ENCODE measurements at places on chromosomes 13 and 19.

DNA sequence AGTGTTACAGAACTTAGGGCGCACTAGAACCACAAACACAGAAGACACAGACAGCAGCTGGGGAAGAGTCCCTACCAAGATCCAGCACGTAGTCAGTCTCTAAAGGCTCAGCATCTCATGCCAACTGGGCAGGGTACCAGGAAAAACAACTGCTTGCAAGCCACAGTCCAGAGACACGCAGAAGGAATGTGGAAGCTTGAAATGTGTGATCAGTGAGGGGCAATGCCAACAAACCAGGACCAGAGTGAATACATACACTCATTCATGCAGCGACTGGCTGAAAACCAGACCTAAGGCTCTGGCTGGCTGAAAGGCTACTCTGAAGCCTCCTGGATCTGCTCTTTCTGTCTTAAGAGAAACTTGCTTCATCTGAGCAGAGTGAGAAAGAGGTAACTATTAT, 1484.8 kb downstream of the EFNB2 start:
- DNase-seq = no peak

DNA sequence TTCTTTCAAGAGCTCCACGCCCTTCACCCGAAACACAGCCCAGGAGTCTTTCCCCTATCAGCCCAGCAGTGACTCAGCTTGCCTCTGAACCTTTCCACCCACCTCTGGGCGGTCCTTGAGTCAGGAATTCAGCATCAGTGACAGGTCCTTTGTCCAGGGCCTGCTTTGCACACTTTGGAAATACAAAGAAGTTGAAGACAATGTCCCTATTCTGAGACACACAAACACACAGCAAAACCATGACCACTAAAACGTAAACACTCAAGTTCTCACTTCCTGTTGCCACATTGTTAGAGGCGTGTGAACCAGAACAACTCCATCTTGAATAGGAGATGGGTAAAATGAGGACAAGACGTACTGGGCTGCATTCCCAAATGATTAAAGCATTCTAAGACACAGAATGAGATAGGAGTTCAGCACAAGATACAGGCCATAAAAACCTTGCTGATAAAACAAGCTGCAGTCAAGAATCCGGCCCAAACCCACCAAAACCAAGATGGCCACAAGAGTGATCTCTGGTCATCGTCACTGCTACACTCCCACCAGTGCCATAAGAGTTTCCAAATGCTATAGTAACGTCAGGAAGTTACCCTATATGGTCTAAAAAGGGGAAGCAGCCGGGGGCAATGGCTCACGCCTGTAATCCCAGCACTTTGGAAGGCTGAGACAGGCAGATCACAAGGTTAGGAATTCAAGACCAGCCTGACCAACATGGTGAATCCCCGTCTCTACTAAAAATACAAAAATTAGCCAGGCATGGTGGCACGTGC, 49.2 kb upstream of the ATP12A start:
- no peak for DNase-seq

GRCh38 chr13:29703421-29703820, 107.9 kb upstream of the SLC7A1 start:
- no peak for DNase-seq

DNA sequence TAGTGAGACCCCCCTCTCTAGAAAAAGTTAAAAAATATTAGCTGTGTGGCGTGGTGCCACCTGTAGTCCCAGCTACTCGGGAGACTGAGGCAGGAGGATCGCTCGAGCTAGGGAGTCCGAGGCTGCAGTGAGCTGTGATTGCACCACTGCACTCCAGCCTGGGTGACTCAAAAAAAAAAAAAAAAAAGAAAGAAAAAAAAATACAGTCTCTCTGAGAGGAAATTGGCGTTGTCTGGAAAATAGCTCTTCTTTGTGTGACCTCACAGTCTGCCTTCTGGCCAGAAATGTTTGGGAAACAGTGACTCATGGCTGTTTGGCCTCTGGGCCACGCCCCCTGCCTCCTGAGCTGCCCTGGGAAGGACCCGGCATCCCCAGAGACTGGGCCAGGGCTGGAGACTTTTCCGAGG, 10.7 kb downstream of the MARCHF2 start:
- DNase-seq = peak; percentile 48

DNA sequence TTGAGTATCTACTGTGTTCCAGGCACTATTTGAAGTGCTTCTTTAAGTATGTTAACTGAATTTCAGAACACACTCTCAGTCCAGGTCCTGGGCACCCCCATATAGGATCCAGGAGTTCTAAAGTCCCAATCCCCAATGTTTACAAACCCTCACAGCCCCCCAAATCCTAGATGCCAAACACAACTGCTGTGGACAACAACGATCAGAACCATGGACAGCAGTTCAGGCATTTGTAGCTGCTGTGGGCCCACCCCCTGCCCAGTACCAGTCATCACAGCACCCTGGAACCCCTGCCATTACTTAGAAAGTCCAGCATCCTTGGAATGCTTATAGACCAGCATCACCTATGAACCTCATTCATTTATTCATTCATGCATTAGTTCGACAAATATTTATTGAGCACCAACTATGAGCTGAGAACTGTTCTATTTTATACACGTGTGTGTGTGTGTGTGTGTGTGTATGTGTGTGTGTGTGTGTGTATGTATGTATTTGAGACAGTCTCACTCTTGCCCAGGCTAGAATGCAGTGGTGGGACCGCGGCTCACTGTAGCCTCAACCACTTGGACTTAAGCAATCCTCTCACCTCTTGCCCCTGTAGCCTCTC, 19.3 kb upstream of the SDHAF1 start:
- peak; percentile 80 for DNase-seq

DNA sequence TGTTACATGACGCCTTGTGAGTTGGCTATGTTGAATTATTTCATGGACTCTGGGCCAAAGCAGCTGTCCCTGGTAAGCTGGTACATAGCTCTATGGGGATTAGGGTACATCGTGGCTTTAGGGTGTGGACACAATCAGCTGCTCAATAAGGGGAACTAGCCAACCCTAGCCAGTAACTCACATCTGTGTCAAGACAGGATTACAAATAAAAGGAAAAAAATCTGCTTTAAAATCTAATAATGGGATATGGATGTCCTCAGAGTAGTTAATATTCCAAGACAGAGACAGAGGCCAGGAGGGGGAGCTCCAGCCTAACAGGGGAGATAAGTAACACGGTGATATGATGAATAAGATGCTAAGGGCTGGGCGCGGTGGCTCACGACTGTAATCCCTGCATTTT, 21.1 kb upstream of the ZNF766 start:
- DNase-seq = peak; percentile 83

- no peak for DNase-seq
Measured at GRCh38 chr19:6480848-6481415, 655 bp downstream of the DENND1C start.

- peak; percentile 12 for DNase-seq
Measured at GRCh38 chr19:38079926-38080380, 144.1 kb downstream of the DPF1 start.

DNA sequence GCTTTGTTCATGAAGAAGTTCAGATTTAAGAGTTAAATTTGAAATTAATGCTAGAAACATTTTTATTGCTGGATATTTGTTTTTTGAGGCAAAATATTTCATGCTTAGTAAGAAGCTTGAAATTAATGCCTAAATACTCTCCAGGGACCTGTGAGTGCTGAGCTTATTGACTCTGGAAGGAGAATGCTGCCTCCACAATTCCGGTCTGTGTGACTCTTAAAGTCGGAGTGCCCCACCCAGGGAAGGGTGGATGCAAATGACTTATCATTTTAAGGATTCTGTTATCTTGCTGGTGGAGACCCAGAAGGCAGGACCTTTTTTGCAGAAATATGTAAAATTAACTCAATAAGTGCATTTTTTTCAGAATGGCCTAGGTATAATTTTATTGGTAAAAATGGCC, 143.8 kb upstream of the RXFP2 start:
- DNase-seq = no peak

DNA sequence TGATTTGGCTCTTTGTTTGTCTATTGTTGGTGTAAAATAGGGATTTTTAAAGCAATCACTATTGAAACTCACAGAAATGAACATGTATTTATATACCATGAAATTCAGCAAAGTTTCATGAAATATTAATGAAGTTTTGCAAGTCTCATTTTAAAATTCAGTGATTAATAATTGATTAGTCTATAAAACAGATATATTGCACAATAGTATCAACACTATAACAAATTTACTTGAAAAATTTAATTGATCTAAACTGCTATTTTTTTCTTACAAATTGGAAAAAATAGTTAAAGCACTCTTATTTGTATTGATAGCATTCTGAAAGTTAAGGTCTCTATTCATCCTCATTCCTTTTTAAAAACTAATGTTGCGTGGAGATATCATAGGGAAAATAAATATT, 121.0 kb upstream of the PCDH9 start:
- DNase-seq = no peak

DNA sequence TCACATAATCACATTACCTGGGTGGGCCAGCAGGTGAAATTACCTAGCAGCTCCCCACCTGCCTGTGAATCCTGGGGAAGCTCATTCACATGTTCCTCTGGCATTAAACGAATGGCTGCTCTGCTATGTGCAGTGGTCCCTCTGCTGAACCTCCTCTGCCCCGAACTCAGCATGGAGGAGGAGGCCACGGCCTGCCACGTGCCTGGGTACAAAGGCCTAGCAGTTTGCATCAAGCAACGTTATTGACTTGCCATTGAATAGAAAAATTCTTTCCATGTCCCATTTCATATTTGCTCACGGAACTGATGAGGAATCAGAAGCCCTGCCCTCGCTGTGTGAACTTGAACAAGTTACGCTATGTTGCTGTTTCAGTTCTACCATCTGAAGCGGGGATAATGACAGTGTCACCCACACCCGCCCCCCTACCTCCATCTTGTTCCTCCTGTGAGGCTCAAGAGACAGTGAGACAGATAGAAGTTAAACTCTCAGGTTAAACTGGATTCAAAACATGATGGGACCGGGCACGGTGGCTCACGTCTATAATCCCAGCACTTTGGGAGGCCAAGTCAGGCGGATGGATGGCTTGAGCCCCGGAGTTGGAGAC, 25.3 kb downstream of the SLC7A1 start:
- DNase-seq = no peak

- DNase-seq = no peak
Measured at GRCh38 chr13:113129921-113130750, 7.5 kb downstream of the F10 start.

DNA sequence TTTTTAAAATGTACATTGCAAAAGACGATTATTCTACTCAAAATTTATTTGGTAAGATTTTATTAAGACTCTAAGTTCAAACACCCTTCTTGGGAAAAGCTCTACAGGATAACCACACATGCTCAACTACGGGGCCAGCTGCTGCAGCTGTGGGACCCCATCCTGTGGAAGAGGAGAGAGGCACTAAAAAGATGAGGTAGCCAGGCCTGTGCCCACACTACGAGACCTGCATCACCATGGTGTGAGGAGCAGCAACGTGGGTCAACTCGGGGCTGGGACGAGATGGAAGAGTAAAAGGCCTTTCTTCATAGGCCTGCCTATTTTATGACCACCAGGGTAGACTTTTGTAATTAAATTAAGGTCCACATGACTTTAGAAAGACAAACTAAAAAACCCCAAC, 4.6 kb upstream of the CCNP start:
- DNase-seq = no peak

- DNase-seq = no peak
Measured at GRCh38 chr13:90562443-90562842, 785.0 kb upstream of the MIR17HG start.

DNA sequence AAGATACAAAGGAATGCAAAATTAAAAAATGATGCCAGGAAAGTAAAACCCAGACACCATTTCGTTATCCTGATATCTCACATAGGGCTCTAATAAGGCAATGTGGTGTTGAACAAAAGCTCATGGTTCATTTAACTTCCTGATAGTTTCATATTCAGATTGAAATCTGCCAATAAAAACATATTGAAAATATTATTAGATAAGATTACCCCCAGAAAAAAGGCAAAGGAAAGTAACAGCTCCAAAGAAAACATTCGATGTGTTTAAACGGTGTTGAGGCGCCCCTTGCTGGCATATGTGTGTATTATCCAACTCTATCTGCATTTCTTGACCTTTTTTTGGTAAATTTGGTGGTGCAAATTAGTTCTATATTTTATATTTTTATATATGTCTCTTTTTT, 75.9 kb downstream of the ESD start:
- peak; percentile 73 for DNase-seq

DNA sequence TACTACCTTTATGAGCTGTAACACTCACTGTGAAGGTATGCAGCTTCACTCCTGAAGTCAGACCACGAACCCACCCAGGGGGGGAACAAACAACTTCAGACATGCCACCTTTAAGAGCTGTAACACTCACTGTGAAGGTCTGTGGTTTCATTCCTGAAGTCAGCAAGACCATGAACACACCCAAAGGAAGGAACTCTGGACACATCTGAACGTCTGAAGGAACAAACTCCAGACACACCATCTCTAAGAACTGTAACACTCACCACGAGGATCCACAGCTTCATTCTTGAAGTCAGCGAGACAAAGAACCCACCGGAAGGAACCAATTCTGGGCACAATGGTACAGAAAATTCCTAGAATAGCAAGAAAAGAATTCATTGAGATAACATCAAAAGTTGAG, 1796.5 kb upstream of the MIR17HG start:
- DNase-seq = no peak

DNA sequence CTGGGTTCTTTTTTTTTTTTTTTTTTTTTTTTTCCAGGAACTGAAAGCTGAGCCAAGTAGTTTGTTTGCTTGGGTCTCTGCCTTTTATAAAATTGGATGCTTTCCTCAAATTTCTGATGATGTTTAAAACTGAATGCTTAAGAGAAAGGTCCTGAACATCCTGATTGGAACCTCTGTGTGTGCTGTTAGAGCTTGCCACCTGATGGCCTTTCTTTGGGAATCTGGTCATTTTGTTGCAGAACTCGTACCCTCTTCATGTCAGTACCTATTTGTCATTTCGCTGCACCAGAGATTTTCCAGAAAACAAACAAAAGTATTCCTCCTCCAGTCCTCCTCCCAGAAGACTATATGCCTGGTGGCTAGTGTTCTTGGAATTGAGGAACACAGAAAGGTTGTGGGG, 81.2 kb upstream of the KLF12 start:
- DNase-seq = no peak

GRCh38 chr19:827710-828321, at the start of gene AZU1:
TSS of gene AZU1 (plus strand) at chr19:827837. CDS start at chr19:827847, 10 bp downstream.
- no peak for DNase-seq

- DNase-seq = no peak
Measured at GRCh38 chr19:16449330-16449961, 22.3 kb downstream of the EPS15L1 start.
